ENCODE measurements at places on chromosomes 4 and X.

DNA sequence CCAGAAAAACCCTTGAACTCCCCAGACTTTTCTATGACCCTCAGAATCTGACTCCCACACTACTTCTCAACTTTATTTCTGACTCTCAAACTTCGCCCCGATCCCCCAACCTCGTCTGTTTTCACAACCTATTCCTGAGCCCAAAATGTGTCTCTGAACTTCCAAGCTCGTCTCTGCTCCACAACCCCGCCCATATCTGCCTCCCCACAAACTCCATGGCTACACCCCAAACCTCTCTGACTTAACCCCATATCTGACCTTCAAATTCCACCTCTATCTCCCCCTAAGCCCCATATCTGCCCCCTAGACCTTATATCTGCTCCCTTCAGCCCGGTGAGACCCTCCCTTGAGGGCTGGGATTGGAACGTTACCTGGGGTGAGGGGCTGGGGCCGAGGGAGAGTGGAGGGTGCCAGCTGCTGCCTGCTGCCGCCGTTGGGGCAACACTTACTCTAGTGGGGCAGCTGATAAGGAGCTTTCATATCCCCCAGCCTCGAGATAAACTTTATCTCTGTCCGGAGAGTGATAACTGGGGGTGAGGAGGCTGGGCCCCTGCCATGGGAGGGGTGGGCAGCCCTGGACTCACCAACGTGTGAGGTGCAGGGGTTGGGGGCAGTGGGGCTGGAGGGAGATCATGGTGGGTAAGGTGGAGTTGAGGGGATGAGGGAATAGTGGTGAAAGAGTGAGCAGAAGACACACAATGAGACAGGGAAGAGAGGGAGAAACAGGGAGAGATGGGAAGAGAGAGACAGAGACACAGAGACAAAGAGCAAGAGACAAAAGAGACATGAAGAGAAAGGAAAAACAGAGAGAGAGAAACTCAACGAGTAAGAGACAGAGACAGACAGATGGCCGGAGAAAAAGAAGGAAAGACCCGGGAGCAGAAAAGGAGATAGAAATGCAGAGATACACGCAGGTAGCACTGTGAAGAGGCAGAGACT is 1.4 kb downstream of the GATA1 start:
- DNase-seq, result no peak

GRCh38 chrX:22037225-22037624 is 5.1 kb downstream of the PHEX start:
- no peak for DNase-seq

- no peak for DNase-seq
These were observed 10.2 kb upstream of the ATP6AP2 start for GRCh38 chrX:40570346-40571093.

DNA sequence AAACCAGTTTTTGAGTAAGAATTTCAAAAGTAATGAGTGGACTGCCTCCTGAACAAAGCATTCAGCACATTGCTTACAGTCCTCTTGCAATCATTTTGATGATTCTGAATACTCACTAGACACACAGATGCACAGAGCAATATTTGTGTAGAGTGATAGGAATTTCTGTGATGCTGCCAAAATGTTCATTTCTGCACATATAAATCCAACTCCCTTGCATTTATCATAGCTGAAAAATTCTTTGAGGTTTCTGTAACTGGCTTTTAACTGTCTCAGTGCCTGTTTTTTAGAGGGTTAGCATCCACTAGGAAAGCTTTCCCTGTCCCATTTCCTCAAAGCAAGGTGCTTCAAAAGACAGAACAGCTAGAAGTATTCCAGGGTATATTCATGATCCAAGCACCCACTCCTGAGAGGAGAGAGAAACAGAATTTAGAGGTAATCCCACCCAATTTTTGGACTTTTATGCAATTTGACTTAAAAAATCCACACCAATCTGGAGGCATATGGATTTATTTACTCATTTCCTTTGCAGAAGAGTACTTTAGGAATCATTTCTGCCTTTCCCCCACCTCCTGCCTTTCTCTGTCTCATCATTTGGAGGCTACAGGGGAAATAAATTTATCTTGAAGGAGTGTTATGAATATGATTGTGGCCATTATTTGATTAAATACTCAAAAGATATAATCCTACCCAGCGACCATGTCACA is 234.5 kb upstream of the SLIT2 start:
- no peak for DNase-seq

DNA sequence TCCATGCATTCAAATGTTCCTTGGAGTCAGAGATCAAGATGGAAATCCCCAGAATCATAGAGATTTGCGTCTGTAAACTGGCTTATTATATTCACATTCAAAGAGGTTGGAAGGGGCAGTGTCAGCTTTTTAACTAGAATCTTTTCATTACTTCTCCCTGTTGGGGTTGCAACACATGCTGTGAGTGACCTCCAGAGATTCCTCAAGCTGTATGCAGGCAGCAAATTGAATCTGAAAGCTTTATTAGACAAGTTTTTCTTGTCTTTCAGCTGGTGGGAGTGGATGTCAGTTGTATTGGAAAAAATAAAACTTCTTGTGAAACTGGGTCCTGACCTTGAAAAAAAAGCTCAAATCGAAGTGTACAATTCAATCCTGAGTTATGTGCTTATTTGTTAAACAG is 736.5 kb upstream of the FTHL17 start:
- no peak for DNase-seq

DNA sequence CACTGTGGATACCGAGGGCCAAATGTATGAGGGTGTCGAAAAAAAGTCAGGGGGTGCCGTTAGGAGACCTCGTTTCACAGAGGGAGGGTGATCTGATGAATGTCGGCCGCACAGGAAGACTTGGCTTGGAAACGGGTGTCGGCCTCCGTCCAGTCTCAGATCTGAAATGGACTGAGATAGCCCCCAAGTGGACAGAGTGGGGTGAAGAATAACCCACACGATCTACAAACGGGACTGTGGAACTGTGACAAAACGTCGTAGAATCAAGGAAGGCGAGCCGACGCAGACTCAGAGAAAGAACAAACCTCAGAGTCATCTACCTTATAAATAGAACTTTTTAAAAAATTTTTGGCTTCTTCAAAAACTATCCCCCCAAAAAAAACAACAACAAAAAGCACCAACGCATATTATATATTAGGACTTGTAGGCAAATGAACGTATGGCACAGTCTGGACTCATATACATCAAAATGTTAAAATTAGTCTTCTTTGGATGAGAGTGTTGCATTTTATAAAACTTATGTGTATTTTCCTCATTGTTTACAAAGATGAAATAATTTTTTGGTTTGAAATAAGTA is 63.8 kb upstream of the IRF2 start:
- peak; percentile 31 for DNase-seq

DNA sequence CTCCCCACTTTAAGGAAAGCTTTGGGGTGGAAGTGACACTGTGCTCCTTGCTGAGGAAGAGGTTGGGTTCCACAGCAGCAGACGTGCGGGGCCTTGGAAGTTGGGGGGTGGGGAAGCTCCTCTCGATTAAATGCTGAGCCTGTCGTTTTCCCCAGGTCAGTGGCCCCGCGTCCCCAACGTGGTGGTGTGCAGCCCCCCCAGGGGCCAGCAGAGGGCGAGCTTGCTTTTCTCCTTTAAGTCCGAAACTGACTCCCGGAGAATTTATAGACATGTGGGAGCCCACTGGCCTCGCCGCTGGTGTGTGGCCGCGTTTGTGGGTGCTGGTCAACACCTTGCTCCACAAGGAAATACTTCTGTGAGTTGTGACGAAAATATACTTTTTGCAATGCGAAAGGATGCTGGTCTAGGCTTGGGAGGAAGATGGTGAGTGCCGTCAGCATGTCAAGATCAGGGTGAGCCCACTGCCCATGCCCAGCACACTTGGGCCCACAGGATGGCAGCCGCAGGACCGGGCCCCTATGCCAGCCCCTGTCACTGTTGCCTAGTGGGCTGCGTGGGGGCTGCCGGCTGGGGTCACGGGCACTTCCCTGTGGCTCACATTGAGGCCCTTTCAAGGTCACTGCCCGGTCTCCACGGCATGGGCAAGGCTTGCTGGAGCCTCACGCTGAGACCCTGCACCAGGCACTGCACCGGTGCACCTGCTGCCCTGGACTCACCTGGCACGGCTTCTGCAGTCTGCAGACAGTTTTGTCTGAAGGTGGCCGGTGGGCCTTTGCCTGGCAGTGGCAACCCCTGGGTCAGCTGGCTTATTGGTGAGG is 9.4 kb downstream of the UVSSA start:
- no peak for DNase-seq

DNA sequence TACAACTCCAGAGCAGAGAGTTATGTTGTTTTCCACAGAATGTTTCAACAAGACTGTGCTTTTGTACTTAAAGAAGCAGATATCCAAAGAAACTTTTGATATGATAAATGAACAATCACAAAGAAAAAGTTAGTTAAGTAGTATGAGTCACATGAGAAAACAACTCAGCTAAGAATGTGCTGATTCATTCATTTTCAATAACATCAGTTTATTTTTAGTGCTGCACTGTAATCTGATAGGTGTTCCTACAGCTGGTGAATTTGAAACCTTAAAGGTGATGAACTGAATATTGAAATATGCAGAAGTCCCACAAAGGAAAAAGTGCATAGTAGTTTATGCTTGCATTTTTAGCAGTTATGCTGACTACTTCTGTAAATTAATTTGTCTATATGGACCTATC is 180.3 kb upstream of the TENM3 start:
- no peak for DNase-seq

- no peak for DNase-seq
These were observed 53.1 kb downstream of the ARHGEF38 start for GRCh38 chr4:105605493-105605892.

DNA sequence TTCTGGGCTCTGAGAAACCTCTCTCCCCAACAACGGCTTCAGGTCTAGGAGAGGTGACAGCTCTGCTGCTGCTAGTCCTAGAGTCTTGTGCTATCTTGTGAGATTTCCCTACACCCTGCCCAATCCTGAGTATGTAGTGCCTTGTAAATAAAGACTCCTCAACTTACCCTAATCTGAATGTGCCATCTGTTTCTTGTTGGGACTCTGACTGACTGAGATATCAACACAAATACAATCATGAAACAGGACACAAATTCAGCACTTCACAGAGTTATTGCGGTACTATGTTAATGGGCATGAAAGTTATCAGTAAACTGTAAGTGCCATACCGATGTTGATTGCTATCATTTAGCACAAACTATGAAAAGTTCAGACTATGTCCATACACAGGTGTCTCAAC is 529.0 kb upstream of the FTHL17 start:
- no peak for DNase-seq

- DNase-seq, result no peak
These were observed 219.2 kb downstream of the CBR4 start for GRCh38 chr4:168790898-168791297.

Measured in stimulated activated CD8-positive, alpha-beta memory T cell treated with anti-CD3 and anti-CD28 coated beads, Interleukin-4, amount 100 ng/mL, for 1 hour (primary cell).